NCI-H1436 (cell line): ENCODE measurements at places on chromosomes 16 and 17.

DNA sequence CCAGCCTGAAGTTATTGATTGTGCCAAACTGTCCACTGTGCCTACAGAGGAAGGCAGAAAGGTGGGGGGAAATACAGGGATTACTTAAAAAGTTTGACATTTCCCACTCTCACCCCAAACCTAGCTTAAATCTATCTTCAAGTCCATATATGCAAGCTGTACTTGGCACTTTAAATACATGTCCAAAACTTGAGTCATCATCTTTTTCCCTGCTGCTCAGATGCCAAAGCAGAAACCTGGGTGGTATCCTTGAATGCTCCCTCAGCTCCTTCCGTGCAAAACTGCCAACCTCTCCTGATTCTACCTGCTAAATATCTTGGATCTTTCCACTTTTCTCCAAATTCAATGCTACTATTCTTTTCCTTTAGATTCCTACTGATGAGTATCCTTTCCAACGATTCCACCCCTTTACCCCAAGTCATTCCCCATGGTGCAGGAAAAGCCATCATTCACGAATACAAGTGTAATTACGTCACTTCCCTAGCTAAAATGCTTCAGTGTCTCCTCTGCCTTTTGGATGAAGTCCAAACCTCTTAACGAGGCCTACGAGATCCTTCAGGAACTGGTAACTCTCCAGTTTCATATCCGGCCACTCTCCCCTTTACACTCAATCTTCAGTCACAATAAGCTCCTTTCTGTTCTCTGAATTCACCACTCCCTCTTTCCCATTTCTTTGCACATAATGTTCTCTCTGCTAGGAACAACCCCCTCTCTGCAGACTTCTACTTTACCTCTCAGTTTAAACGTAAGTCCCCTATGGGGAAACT lies 9.3 kb downstream of the BECN1 start:
- no peak for DNase-seq

DNA sequence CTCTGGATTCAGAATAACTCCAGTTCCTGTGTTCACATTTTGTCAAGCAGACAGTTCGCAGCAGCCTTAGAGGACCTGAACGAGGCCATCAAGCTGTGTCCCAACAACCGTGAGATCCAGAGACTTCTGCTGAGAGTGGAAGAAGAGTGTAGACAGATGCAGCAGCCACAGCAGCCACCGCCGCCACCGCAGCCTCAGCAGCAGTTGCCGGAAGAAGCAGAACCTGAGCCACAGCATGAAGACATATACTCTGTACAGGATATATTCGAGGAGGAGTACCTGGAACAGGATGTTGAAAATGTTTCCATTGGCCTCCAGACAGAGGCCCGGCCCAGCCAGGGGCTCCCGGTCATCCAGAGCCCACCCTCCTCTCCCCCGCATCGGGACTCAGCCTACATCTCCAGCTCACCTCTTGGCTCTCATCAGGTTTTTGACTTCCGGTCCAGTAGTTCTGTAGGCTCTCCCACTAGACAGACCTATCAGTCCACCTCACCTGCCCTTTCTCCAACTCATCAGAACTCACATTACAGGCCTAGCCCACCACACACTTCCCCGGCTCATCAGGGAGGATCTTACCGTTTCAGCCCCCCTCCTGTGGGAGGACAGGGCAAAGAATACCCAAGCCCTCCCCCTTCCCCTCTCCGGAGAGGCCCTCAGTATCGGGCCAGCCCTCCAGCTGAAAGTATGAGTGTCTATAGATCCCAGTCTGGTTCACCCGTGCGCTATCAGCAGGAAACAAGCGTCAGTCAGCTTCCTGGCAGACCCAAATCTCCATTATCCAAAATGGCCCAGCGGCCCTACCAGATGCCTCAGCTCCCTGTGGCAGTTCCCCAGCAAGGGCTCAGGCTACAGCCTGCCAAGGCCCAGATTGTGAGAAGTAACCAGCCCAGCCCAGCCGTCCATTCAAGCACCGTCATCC lies 25.9 kb downstream of the CYB561 start:
- DNase-seq: no peak

DNA sequence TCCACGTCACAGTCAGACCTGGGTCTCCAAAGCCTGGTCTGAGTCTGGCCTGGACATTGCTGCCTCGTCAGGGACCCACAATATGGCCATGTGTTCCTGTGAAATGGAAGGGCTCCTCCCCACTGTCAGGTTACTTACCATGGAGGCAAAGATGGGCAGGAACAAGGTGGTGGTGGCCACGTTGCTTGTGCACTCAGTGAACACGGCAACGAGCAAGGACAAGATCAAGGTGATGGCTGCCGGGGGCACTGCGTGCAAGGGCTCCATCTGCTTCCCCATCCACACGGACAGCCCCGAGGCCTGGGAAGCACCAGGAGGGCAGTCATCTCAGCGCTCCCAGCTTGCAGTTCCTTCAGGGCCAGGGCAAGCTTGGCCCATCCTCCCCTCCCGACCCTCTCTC lies 22.5 kb downstream of the SLC13A5 start:
- no peak for DNase-seq

DNA sequence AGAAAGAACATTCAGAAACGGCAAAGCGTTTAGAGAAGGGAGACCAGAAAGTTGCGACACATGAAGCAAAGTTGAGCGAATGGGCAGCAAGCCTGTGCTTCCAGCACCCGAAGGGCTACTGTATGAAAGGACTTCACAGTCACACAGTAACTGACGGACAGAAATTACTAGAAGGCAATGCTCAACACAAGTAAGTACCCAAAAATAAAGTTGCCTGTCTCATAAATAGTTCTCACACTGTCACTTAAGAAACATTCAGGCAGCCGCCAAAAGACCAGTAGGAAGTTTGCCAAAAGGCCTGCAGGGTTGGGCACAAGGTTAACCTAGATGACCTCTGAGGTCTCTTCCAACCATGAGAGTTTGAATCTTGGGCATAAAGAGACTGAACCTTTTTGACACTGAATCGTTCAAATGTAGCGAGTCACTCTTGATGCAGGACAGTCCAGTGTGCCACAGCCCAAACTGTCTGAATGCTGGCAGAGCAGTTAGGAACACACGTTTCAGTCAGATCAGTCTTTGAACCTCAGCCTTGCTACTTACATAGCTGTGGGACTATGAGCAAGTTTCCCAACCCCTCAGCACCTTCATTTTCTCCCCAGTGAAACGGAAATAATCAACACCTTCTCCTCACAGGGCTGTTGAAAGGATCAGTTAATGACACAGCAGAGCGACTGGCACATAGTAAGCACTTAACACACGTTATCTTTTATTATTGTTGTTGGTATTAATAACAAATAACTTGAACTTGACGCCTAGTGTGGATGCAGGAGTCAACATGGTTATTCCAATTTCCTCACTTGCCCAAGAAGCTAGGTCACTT lies 10.4 kb downstream of the NCBP3 start:
- no peak for DNase-seq

DNA sequence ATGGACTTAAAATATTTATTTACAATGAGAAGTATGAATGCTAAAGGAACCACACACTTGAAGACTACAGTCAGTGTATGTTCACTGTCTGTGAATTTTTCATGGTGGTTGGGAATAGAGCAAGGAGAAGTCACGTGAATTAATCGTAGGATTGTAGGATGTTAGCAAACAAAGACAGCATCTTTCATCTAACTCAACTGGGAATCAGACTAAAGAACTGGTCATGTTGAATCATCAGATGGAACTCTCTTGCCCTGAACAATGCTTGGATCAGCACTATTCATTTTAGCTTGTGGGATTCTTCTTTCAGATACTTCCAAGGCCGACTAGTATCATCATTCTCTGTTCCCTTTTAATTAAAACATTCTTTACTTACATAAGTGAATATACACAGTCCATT lies 18.1 kb downstream of the KCNJ2 start:
- no peak for DNase-seq

GRCh38 chr16:21684199-21684598 lies 20.4 kb downstream of the OTOA start:
- DNase-seq: no peak

- no peak for DNase-seq
Measured at GRCh38 chr17:70256751-70257150, 87.4 kb downstream of the KCNJ2 start.

- DNase-seq: peak; percentile 54
Measured at GRCh38 chr16:56657555-56658326, at the start of gene MT1F. Gene MT1F, plus strand, starts transcription at chr16:56657959. Its CDS starts 100 bp downstream, at chr16:56658059.

DNA sequence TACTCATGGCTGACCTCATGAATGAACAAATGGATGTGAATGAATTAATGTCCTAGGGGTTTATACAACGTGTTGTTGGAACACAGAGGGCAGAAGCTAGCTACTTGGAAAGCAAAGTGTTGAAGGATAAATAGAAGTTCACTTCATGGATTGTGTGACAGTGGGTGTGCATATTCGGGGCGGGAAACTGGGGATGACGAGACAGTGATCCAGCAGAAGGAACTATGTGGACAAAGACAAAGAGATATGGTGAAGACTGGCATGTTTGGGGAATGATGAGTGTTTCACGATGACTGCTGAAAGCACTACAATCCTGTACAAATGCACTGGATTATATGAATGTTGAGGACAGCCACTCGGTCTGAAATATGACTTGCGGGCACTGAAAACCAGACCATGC lies 250.5 kb upstream of the C16orf82 start:
- no peak for DNase-seq

DNA sequence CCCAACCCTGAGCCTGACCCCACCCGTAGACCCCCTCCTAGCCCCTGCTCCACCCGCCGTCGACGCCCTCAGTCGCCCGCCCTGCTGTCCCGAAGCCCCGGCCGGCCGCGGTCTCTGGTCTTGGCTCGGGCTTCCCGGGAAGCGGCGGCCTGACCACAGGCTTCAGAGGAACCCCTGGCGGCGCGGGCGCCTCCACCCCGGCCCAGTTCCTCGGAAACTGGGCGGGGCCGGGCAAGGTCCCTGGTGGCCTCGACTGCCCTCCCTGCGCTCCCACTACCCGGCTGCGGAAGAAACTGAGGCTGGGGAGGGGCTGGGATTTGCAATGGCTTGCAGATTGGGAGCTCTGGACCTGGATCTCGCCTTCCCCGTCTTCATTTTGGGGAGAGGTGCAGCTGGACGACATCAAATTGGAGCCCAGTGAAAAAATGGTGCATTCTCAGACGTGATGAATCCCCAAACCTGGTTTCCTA lies 692 bp upstream of the SOCS1 start:
- DNase-seq: peak; percentile 26

DNA sequence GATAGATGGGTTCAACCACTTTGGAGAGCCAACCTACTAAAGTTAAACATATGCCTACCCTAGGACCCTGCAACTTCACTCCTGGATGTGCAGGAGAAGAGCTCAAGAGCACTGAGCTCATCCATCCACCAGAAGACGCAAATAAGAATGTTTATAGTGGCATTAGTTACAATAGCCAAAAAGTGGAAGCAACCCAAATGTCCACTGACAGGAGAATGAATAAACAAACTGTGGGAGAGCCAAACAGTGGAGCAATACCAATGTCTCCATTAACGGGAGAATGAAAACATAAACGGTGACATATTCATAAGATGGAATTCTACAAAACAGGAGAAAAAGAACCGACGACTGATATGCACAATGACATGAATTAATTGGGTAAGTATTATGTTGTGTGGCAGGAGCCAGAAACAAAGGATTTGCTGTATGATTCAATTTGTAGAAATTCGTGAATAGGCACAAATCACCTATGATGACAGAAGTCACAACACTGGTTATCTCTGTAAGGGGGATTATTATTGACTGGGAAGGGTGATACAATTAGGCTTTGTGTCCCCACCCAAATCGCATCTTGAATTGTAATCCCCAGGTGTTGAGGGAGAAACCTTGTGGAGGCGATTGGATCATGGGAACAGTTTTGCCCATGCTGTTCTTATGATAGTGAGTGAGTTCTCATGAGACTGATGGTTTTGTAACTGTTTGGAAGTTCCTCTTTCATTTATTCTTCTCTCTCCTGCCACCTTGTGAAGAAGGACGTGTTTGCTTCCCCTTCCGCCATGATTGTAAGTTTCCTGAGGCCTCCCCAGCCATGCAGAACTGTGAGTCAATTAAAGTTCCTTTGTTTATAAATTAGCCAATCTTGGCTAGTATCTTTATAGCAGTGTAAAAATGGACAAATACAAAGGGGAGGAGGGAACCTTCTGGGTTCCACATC lies 57.9 kb upstream of the PLCG2 start:
- DNase-seq: no peak

DNA sequence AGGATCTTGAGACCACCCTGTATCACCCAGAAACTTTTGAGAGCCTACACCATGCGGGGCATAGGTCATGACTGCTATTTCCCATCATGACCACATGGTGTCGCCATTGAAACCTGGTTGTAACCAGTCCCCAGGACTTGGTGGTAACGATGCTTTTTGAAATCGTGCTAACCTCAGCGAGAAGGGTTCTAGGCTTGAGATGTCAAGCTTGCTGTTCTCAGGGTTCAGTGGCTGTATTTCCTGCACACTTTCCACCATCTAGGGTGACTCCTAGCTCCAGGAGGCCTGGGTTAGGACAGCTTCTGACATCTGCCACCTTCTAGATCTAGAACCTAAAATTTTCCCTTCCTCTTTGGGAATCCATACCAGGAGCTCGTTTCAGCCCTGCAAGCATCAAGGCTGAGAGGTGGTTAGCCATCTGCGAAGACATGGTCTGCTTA lies 13.0 kb upstream of the SPNS3 start:
- peak; percentile 75 for DNase-seq

GRCh38 chr17:61328351-61328750 lies 71.3 kb upstream of the TBX2 start:
- no peak for DNase-seq

GRCh38 chr17:13067629-13068303 lies 49.9 kb upstream of the ELAC2 start:
- no peak for DNase-seq

- DNase-seq: no peak
Measured at GRCh38 chr17:2267354-2267753, 36.2 kb downstream of the SMG6 start.

GRCh38 chr17:31582151-31582907 lies 190.9 kb downstream of the RAB11FIP4 start:
- no peak for DNase-seq
